ENCODE measurements at places on chromosomes 3 and 15. TPM values are rescaled to one million over a fixed set of nuclear protein-coding genes. Genes with fewer than 3 reads are reported as not detected.

The WDR93 gene
- 0.98 TPM for total RNA-seq

GRCh38 chr3:149368201-149368673 lies 9.2 kb downstream of the TM4SF1 start:
- no peak overlapping the region for H3K4me3 ChIP-seq
- peak overlapping the region; percentile 73 for H3K27ac ChIP-seq
- H3K27me3 ChIP-seq = no peaks in the 10 kb centered on the region
- DNase-seq = no peak

DNA sequence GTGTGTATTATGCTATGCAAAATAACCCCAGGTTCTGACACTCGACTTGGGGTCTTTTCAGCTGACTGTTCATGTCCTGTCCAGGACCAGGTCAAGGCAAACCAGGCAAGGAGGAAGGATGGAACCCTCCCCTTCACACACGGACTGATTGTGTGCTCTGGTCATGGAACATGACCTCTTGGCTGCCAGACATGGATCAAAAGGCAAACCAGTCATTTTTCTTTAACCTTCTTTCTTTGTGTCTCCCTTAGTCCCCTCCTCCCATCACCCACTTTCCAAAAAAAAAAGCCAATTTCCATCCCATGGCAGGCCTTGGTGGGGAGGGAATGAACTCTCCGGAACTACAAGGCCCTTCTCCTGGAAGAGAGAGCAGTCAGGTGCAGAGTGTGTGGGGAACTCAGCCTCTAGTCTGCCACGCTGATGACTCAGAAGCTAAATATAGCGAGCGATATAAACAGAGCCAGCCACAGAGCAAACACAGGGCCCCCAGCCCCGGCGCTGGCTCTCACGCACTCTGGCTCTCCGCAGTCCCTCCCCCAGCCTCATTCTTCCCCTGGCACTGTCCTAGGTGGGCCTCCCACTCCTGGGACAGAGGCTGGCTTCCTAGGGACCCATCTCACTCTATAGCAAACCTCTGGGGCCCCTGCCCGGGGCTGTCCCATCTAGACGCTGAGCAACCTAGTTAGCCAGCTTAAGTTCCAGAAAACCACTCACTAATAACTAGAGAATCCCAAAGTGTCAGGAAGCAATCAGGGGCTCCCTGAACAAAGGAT lies 10.0 kb downstream of the BMF start:
- DNase-seq = peak; percentile 64
- peaks cover 28% of the 10 kb centered on the region for H3K4me1 ChIP-seq
- H3K27me3 ChIP-seq = no peaks in the 10 kb centered on the region
- no peak overlapping the region for H3K4me3 ChIP-seq
- no peaks in the 10 kb centered on the region for H3K36me3 ChIP-seq

DNA sequence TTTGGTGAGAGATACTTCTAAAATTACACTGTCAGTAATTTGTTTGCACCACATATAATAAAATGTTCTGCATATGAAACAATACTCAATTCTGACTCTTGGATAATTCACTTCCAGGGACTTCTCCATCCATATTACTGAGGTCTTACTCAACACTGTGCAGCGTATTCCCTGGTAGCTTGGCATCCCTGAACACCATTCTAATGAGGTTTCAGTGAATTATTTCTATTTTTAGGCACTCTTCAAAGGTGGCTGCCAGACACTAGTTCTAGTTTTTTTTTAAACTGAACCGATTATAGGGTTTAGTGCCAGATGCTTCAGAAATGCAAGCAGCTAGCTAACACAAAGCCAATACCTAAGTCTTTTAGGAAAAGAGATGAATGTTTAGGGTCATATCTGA lies 283.3 kb downstream of the FEZF2 start:
- DNase-seq = no peak
- H3K36me3 ChIP-seq = no peaks in the 10 kb centered on the region
- H3K27me3 ChIP-seq = no peaks in the 10 kb centered on the region
- no peaks in the 10 kb centered on the region for H3K4me1 ChIP-seq

The LRIG1 gene
- total RNA-seq = 227 TPM

GRCh38 chr3:13159890-13160289 lies 86.7 kb upstream of the IQSEC1 start:
- DNase-seq = no peak
- no peak overlapping the region for H3K27ac ChIP-seq
- H3K4me3 ChIP-seq = no peak overlapping the region

DNA sequence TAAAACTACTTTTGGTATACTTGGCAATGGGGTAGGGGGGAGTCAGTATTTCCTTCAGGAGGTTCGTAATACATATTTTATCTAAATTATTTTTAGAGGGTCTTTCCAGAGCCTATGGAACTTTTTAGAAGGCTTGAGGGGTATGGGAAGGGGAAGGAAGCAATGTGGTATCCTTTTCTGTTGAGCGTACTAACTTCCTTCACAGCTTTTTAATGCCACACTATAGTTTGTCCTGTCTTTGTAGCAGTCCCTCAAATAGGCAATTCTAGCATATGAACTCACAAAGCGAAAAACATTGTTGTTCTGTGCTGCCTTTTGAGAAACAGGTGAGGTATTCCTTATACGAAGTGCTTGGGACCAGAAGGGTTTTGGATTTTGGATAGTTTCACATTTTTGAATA lies 22.3 kb upstream of the P2RY13 start:
- no peak for DNase-seq
- no peaks in the 10 kb centered on the region for H3K36me3 ChIP-seq
- H3K4me1 ChIP-seq = no peaks in the 10 kb centered on the region
- no peak overlapping the region for H3K27ac ChIP-seq
- no peak overlapping the region for H3K4me3 ChIP-seq

The ERICH6 gene
- total RNA-seq = 0.29 TPM

The KLHL6 gene
- 2.7 TPM for total RNA-seq

DNA sequence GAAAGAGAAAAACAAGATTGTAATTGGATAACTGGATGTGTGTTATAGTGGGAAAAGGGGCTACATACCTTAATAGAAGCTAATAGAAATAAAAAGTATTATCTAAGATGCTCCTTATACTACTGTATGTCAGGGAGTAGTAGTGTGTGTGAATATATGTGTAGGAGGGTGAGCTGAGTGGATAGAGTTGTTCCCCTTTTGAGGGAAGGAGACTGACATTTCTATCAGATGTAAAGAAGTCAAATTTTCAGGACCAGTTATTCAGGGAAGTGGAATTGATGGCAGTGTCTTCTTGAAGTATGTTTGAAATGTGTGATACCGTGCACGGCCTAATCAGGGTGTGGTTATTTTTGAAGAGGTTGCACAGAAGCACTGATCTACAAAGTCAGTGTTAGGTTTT lies 49.1 kb downstream of the PCOLCE2 start:
- no peak overlapping the region for H3K4me3 ChIP-seq
- no peaks in the 10 kb centered on the region for H3K27me3 ChIP-seq
- no peak for DNase-seq
- H3K36me3 ChIP-seq = no peaks in the 10 kb centered on the region
- no peaks in the 10 kb centered on the region for H3K4me1 ChIP-seq
- no peak overlapping the region for H3K27ac ChIP-seq

DNA sequence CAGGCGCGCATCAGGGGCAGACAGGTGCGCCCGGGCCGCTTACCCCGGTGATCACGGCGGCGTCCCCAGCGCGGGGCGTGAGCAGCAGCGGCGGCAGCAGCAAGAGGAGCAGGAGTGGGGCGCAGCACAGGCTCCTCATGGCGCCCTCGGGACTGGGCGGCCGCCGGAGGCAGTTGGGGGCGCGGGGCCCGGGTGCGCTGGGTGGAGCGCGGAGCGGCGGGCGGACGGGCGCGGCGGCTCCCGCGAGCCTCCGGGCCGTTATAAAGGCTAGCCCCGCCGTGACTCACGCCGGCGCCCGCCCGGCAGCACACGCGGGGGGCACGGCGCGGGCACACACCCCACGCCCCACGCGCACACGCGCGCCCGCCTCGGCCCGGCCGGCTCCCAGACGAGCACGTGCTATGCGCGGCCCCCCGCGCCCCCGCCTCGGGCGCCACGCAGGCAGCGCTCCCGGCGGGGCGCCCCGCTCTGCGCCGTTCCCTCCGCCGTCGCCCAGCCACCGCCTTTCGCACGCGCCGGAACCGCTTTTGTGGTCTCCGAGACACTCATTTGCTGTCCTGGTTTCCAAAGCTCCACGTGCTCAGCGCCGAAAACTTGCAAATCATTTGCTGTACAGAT lies at the start of gene PROK2:
TSS of gene PROK2 (minus strand) at position 235 of the 618 bp plus-strand sequence. CDS start at position 139, 96 bp downstream.
- H3K4me1 ChIP-seq = peaks cover 9% of the 10 kb centered on the region
- no peak for DNase-seq
- no peak within 1 kb of the TSS for H3K27ac ChIP-seq
- peaks cover 52% of the 10 kb centered on the region for H3K27me3 ChIP-seq
- peak within 1 kb of the TSS; percentile 37 for H3K4me3 ChIP-seq

DNA sequence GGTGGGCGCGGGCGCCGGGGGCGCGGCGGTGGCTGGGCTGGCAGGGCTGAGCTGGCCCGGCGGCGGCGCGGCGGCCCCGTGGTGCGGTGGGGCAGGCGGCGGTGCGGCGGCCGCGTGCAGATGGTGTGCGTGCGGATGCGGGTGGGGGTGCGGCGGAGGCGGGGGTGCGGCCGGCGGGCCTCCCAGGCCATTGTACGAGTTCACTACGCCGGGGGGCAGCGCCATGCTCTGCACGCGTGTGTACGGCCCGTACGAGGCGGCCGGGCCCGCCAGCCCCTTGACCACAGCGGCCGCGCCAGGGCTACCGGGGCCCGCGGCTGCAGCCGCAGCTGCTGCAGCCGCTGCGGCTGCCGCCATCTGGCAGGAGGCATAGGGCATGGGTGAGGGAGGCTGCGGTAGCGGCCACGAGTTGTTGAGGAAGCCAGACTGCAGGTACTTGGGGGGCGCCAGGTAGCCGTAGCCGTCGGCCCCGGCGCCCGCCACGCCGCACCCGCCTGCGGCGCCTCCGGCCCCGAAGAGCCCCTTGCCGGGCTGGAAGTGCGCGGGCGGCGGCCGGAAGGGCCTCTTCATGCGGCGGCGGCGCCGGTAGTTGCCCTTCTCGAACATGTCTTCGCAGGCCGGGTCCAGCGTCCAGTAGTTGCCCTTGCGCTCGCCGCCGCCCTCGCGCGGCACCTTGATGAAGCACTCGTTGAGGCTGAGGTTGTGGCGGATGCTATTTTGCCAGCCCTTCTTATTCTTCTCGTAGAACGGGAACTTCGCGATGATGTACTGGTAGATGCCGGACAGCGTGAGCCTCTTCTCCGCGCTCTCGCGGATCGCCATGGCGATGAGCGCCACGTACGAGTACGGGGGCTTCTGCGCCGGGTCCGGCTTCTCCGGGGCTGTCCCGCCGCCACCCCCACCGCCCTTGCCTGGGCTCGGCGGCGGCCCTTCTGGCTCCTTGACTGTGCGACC lies 951 bp downstream of the FOXL2 start:
- peaks cover 97% of the 10 kb centered on the region for H3K27me3 ChIP-seq
- peak overlapping the region; percentile 38 for H3K4me3 ChIP-seq
- H3K4me1 ChIP-seq = peaks cover 4% of the 10 kb centered on the region
- H3K36me3 ChIP-seq = no peaks in the 10 kb centered on the region
- no peak overlapping the region for H3K27ac ChIP-seq
- no peak for DNase-seq

DNA sequence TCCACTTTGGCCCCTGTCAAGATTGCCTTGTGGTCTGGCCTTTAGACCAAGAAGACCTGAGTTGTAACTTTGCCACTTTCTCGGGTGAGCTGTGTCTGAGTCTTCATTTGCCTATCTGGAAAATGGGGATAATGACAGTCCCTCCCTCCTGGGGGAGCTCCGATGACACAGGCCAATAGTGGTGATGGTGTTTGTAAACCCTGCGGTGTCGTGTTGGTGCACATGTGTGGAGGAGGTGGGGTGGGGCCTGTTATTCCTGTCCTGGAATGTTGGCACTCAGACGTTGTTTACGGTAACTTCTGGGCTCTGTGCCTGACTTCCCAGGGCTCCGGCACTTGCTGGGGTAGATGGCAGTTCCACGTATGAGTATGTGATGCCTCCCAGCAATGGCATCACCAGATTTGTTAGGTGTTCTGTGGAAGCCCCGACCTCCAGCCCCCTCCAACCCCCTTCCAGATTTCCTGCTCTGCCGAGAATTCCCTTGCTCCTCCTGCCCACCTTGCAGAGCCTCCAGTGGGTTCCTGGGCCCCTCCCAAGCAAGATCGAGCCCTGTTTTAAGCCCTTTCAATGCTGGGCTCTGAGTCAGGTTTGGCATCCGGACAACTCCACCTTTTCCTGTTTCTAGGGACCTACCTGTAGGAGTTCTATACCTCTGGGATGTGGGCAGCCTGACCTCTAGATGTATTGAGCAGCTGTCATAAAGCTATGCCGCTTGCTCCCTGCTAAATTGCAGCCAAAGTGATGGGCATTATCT lies 31.4 kb downstream of the HRH1 start:
- H3K4me1 ChIP-seq = no peaks in the 10 kb centered on the region
- no peaks in the 10 kb centered on the region for H3K36me3 ChIP-seq
- peak overlapping the region; percentile 89 for H3K27ac ChIP-seq
- H3K27me3 ChIP-seq = no peaks in the 10 kb centered on the region
- peak overlapping the region; percentile 55 for H3K4me3 ChIP-seq

The TNIK gene
- 10.2 TPM for total RNA-seq

- H3K36me3 ChIP-seq = no peaks in the 10 kb centered on the region
- no peak overlapping the region for H3K4me3 ChIP-seq
- DNase-seq = no peak
- H3K27me3 ChIP-seq = no peaks in the 10 kb centered on the region
Measured at GRCh38 chr3:71536376-71536965, 47.1 kb downstream of the FOXP1 start.

The LSAMP gene
- total RNA-seq = 3.8 TPM

DNA sequence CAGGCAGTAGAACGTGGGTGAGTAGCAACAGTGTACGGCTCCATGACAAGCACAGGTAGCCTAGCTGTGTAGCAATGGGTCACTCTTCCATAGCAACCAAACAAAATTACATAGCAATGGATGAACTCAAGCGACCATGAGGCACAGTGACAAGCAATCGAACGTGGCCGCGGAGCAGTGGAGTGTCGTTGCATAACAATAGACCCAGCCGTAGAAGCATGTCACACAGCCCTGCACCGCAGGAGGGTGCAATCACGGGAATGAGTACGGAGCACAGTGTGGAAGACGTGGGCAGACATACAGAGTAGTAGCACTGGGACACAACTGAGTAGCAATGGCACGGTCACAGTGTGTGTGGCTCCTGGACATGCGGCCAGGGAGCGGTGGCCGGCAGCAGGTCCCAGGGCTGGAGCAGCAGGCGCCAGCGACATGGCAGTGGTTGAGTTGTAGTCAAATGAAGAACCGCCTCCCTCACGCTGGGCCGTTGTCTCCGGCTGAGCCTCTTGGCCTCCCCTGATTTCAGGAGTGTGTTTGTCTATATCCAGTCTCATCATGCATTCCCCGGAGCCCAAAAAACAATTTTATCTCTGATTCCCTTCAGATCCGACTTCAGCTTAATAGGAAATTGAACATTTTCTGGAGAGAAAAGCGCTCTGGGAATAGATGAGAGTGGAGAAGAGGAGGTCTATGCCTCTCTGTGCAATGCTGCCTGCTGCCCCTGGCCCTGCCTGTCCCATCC lies 64.1 kb downstream of the CCDC33 start:
- DNase-seq = no peak
- no peaks in the 10 kb centered on the region for H3K36me3 ChIP-seq
- H3K4me3 ChIP-seq = no peak overlapping the region
- no peak overlapping the region for H3K27ac ChIP-seq

- no peak overlapping the region for H3K4me3 ChIP-seq
- no peaks in the 10 kb centered on the region for H3K27me3 ChIP-seq
- no peak for DNase-seq
Measured at GRCh38 chr3:134708671-134709070, 57.8 kb upstream of the KY start.

The CALML4 gene
- total RNA-seq = 5.3 TPM
